HuH-7 (cell line): ENCODE measurements at places on chromosomes 7 and 10.

DNA sequence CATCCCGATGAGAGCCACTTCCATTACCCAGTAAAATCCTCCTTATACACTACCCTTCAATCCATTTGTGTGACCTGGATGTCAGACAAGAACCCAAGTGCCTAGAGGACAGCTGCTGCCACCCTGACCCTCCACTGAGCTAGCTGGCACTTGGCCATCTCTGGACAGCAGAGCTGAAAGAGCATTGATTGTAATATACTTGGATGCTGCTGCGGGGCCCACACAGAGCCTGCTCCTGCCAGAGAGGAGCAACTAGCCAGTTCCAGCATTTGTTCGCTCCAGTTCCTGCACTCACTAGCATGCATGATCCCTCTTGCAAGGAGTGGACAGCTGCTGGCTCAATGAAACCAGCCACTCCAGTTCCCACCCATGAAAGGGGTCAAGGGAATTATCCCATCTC lies 8.4 kb upstream of the TMEM254 start:
- no peak for DNase-seq

DNA sequence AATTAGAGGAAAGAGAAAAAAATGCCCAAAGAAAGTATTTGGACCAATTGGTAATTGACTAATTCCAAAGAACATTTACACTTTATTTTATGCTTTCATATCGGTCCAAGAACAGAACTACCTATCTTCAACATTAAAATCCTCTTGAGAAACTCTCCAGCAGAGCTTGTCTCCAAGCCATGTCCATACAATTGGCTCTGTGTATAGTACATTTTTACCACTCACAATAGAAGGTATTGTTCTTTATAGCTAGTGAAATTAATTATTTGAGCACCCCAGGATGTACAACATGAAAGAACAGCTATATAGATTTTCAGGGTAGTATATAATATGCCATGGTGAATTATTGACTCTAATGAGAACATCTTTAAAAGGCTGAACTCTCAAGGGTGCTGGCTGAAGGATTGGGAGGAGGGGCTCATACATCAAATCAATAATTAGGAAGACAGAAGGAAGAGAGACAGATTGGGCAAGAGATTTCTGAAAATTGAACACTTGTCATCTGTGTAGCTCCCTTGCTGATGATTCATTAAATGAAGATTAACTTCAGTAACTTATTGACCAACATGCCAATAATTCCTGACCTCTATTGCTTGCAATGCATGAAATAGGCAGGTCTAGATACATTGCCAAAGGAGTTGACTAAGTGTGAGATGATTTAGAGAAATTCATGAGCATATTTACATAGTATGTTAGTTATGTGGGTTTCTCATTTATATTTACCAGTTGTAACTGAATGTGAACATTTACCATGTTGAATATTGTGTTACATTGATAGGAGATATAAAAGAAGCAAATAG lies 249.7 kb downstream of the MTERF1 start:
- no peak for DNase-seq

GRCh38 chr10:65172249-65172648 lies 1651.0 kb downstream of the REEP3 start:
- no peak for DNase-seq

GRCh38 chr7:52355053-52355452 lies 680.4 kb upstream of the POM121L12 start:
- peak; percentile 15 for DNase-seq

- no peak for DNase-seq
Observed at GRCh38 chr10:69065406-69066361, 22.2 kb upstream of the SRGN start.

DNA sequence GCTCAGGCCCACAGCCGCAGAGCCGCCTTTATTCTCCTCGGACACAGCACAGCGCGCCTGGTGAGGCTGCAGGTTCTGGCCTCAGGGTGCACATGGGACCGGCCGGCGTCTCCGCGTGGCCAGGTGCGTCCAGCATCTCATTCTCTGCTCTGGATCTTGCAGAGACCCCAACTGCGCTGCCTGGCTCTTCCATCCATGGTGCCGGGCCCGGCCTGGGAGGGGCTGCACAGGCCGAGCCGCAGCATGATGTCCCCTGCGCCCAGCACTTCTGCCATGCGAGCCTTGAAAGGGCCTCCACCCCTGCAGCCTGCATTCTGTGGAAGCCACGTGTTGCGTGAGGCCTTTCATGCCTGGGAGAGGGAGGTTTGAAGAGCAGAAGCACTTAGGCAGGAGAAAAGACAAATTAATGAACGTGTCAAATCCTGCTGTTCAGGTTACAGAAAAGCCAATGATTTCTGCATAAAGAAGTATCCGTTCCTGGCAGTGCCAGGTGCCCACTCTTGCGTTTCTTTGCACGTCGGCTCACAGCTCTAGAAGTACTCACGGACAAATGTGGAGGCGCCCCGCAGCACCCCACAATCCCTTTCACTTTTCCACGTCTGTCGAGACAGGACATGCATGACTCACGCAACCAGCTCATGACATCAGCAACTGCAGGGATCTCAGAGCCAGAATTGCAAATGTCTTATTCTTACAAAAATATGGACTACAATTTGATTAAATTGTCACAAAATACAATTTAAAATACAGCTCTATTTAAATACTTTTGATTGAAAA lies 571.4 kb downstream of the DNAJB6 start:
- DNase-seq = no peak

DNA sequence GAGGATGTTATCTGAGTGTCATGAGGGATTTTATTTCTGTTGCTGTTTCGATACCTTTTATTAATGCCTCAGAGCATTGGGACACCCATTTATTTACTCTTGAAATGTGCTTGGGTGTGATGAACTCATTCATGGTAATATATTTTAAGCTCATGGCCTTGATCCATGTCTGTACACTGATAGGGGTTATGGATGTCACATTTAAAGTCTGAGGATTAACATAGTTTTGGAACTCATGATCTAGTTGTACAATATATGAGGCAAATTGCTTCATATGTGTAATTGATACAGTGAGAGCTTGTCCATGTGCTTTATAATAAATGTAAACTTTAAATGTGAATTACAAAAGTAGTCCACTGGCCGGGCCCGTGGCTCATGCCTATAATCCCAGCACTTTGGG lies 23.0 kb upstream of the ZRANB1 start:
- no peak for DNase-seq
